ENCODE measurements at places on chromosomes 1 and 21.

DNA sequence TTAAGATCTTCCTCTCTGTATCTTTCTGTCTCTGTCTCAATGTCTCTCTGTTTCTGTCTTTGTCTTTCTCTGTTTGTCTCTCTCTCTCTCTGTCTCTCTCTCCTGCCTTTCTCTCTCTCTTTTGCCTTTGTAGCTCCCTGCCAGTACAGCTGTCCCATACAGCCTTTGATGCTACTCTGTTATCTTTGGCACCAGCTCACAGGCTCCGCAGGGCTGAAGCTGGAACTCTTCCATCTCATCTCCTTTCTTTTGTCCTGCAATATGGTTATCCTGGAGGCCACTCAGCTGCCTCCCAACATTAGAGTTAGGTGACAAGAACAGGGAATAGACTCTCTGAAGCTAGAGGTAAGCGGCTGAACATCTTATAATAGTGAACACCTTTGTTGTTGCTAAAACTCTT lies 354.3 kb upstream of the NEGR1 start:
- DNase-seq: no peak

GRCh38 chr1:31694964-31695313 lies 8.9 kb downstream of the COL16A1 start:
- DNase-seq: no peak

DNA sequence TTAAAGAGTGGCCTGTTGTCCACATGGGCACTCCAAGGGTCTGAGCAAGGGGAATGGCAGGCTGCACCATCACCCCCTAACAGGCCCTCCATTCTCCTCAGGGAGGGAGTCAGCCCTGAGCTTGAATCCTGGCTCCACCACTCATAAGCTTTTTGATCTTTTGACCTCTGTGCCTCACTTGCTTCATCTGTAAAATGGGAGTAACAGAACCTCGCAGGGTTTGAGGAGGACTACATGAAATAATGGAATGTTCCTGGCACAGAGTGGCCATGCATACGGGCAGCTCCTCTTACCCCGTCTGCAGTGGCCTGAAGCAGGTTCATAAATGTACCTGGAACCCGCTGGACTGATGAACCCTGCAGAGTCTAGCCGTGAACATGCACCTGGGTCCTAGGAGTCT lies 2.1 kb upstream of the XKR8 start:
- no peak for DNase-seq

DNA sequence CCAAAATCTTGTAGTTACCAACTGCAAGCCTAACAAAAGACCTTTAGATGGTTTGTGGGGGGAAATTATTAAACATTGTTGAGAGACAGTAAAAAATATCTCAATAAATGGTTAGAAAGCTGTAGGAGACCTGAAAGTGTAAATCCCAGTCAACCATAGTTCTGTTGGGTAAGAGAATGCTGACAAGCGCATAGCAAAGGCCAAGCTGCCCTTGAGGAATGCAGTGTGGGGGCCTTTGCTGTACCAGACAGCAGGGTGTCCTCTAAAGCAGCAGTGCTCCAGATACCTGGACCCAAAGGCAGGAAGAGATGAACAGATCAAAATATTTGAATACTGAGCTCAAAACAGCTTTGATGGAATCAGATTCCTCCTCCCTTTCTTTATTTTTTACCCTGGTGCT lies 54.6 kb downstream of the OBSCN start:
- DNase-seq: no peak

DNA sequence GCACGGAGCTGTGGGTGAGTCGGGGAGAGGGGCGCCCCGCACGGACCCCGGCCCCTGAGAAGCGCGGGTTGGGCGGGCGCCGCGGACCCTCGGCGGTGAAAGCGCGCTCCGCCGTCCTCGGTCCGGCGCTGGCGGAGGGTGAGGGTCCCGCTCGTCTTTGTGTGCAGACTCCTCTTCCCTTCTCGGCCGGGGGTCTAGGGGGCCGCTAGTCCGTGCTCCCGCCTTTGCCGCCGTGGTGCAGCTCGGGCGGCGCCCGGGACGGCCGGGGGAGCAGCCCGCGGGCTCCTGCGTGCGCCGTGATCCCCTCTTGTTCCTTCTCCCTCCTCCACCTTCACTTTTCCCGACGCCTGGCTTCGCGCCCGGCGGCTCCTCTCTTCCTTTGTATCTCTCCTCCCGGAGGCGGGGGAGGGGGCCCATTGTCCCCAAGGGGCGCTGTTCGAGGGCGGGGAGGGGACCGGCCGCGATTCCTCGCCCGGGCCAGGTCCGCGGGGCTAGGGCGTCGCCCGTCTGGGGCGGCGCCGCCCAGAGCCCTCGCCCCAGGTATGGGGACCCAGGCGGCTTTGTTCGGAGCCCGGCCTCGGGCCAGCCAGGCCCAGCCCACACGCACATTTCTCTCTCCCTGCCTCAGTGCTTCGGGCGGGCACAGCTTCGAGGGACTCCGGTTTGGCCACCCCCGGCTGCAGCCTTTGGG lies 519 bp downstream of the FNBP1L start:
- no peak for DNase-seq

- DNase-seq: no peak
Measured at GRCh38 chr21:27292229-27292628, 325.3 kb upstream of the ADAMTS5 start.

- DNase-seq: no peak
Measured at GRCh38 chr1:7857985-7858384, 5.1 kb upstream of the UTS2 start.

- DNase-seq: no peak
Measured at GRCh38 chr1:212110617-212111016, 75.1 kb downstream of the DTL start.

DNA sequence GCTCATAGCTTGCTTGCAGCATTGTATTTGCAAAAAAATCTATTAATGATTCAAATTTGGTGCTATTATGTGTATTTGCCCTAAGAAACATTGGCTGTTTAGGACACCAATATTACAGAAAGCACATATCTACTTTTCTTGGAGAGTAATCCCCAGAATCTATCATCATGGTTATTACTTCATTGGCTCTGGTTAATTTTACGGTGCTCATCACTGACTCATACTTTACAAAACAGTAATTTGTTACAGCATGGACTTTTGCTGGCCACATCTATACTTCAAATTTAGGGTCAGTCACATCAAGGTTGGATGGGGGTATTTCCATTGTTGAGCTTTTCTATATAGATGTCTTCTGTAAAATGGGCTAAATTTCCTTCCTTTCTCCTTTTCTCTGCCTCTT lies 45.7 kb downstream of the SH3GLB1 start:
- no peak for DNase-seq

DNA sequence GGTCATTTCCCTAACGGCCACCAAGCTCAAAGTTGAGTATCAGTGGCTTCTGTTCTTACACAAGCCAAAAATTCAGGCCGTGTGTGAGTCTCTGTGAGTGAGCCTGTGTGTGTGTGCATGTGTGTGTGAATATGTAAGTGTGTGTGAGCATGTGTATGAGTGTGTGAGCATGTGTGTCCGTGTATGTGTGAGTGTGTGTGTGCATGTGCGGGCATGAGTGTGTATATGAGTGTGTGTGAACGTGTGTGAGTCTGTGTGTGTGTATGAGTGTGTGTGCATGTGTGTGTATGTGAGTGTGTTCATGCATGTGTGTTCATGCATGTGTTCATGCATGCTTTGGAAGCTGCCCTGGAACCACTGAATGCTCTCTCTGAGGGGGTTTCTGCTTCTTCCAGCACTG lies 105.7 kb downstream of the AJAP1 start:
- no peak for DNase-seq

DNA sequence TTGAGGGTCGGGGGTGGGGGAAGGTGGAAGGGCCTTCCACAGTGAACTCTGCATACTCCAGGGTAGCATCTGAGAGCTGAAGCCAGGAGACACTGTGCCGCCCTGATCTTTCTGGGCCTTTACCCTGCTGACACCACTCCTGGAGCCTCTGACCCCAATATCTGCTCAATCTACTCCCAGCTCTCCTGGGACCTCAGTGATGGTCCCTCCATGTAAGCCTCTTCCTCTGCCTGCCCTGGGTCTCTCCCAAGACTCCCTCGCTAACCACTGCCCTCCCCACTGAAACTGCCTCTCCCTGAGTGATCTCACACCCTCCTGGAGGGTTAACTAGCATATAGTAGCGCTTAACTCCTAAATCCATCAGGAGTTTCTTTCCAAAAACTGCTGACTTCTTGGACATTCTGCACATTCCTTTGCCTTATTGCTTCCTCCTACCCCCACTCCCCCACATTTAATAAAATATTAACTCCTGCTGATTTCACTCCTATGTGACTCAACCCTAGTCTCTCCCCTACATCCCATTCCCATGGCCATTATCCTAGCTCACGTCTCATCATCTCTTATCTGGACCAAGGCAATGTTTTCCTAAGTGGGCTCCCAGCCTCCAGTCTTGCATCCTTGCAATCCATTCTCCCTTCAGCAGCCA lies 145.6 kb downstream of the HMGB4 start:
- DNase-seq: no peak

DNA sequence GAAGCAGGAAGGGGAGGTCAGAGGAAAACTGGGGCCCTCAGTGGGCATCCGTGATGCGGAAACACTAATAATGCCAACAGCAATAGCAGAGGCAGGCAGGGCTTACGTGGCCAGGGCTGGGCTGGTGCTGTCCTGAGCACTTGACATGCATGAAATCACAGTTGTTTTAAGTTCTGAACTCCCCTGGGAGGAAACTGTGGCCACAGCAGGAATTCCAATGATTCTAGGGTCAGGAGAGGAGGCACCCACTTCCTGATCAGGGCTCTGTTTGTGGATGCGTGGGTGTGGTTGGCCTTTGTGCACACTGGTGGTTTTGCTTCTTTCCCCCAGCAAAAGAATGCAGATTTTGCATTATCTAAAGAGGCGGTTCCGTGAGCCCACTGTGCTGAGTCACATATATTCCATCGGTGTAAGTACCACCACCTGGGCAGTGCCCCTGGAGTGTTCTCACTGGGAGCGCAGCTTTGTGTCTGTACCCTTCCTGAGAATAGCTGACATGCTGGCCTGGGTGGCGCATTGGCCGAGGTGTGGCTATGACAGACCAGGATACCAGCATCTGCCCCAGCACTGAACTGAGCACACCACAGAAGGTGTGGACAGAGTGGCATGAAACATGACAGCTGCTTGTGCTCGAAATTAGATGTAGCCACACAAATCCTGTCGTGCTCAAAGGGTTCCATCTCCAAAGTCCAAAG lies 71.0 kb downstream of the PDE9A start:
- DNase-seq: no peak

- DNase-seq: no peak
Measured at GRCh38 chr1:115839029-115839678, 1.8 kb downstream of the NHLH2 start.

DNA sequence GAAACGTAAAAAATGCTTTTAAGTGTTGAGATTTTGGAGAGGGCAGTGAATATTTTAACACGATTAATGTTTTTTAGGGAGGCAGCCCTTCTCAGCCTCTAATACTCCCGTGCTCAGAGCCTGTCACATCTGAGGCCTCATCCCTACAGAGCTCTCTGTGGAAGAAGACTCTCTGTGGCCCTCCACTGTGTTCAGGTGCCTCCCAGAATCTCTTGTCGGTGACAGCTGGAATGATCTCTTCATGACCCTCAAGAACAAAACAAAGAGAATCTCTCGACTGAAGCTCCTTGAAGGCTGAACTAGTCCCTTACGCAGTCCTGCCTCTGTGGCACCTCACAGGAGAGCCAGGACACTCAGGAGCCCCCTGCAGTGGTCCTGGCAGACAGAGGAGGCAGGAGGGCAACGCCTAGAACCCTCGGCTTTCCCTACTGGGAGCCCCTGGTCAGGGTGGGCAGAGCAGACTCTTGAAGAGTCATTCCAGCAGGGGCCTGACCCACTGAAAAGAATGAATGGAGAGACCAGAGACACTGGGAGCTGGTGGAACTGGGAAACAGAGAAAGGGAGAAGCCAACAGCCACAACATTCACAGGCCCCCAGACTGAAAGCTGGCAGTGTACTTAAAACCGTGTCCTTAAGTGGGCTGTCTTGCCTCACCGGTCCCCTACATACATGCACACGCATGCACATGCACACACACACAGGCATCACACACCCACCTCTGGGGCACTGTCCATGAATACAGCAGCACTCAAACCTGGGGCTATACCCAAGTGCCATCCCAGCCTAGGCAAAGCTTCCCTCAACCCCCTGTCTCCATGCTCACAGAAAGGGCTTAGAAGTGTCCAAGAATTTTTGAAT lies 67.5 kb upstream of the ANGPTL1 start:
- DNase-seq: no peak

DNA sequence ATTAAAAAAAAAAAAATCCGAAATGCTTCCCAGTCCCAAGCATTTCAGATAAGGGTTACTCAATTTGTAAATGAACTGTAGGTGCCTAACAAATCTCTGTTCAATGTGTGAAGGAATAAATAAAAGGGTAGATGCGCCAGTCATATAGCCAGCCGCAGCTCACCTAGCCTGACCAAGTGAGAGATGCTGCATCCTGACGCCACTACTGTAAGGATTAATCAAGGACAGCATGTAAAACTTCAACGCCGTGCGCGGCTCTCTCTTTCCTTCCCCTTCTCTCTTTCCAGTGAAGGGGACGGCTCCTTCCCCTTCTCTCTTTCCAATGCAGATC lies 441 bp downstream of the PPT1 start:
- DNase-seq: no peak

DNA sequence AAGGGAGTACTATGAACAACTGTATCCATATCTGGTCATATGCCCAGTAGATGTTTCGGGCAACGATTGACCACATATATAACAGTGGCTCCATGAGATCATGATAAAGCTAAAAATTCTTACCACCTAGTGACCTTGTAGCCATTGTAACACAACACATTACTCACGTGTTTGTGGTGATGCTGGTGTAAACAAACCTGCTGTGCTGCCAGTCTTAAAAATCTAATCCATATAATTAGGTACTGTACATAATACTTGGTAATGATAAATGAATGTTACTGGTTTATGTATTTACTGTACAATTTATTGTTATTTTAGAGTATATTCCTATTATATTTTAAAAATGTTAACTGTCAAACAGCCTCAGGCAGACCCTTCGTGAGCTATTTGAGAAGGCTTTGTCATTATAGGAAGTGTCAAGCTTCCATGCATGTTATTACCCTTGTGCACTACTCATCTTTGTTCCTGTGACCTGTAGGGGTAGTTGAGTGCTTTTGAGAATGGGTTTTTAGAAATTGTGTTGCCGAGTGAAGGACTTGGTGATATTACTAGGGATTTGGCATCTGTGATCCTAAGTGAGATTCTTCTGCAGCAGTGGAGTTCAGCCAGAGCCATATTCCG lies 23.6 kb downstream of the DIP2A start:
- DNase-seq: no peak

- DNase-seq: no peak
Measured at GRCh38 chr1:8011016-8011415, 15.1 kb downstream of the ERRFI1 start.

DNA sequence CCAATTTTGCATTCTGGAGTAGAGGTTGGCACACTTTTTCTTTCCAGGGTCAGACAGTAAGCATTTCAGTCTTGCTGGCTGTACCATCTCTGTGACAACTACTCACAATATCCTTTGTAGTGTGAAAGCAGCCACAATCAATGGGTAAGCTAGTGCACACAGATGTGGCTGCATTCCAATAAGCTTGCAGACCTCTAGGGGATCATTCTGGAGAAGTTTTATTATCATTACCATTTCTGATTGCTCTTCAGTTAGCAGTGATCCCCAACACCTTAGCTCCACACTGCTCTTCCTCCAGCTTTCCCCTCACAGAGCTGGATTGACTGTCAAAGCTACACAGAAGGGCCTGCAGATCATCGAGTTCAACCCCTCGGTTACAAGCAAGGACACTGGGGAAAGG lies 9.1 kb downstream of the RXRG start:
- no peak for DNase-seq

GRCh38 chr1:221437171-221437570 lies 304.7 kb downstream of the DUSP10 start:
- DNase-seq: no peak

GRCh38 chr1:5835179-5835562 lies 157.1 kb downstream of the NPHP4 start:
- no peak for DNase-seq

GRCh38 chr1:22832414-22832786 lies 121.8 kb downstream of the EPHB2 start:
- DNase-seq: no peak
